Skin of body (tissue), 3 donors: ENCODE measurements at places on chromosomes 13 and 19. TPM values are rescaled to one million over a fixed set of nuclear protein-coding genes. Genes with fewer than 3 reads are reported as not detected.

- DNase-seq: no peak
Observed at GRCh38 chr19:47097396-47098201, 16.0 kb downstream of the ZC3H4 start.

DNA sequence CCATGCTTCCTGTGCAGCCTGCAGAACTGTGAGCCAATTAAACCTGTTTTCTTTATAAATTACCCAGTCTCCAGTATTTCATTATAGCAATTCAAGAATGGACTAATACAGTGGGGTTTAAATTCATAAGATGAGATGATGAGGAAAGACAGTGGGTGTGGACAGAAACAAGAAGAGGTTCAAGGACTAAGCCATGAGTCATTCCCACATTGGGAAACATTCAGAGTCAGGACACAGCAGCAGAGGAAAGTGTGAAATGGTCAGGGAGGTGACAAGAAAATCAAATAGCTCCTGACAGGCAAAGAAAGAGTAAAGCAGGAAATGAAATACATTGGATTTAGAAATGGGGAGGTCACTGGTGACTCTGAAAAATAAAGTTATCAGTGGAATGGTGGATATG lies 9.1 kb downstream of the ZNF841 start:
- DNase-seq: no peak

The CYP4F11 gene
- not detected for total RNA-seq

- DNase-seq: no peak
Observed at GRCh38 chr13:28597641-28598040, 61.3 kb upstream of the POMP start.

The ZNF8 gene
- 6.7 TPM for total RNA-seq

The SHISA2 gene
- 38.3 TPM for total RNA-seq

DNA sequence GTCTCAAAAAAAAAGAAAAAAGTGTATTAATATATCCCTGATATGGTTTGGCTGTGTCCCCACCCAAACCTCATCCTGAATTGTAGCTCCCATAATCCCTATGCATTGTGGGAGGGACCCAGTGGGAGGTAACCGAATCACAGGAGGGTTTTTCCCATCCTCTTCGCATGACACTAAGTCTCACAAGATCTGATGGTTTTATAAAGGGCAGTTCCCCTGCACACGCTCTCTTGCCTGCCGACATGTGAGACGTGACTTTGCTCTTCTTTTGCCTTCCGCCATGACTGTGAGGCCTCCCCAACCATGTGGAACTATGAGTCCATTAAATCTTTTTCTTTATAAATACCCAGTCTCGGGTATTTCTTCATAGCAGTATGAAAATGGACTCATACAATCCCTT lies 17.7 kb downstream of the STK24 start:
- no peak for DNase-seq

The CXCL17 gene
- not detected for total RNA-seq

The MAG gene
- 0.69 TPM for total RNA-seq

DNA sequence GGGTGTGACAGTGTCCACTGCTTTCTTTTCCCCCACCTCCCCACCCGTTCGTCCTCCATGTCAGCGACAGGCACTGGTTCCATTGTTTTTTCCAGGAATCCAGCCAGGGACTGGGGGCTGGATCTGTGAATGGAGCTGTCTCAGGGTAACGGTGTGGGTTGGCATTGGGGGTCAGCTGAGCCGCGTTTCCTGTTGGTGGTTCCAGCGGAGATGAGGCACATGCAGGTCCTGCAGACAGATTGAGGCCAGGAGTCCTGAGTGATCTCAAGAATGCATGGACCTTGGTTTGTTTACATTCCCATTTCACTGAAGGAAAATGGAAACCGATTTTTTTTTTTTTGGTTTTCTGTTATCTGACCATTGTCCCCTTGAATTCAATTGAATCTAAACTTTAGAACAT lies 303.9 kb downstream of the FGF9 start:
- DNase-seq: no peak

DNA sequence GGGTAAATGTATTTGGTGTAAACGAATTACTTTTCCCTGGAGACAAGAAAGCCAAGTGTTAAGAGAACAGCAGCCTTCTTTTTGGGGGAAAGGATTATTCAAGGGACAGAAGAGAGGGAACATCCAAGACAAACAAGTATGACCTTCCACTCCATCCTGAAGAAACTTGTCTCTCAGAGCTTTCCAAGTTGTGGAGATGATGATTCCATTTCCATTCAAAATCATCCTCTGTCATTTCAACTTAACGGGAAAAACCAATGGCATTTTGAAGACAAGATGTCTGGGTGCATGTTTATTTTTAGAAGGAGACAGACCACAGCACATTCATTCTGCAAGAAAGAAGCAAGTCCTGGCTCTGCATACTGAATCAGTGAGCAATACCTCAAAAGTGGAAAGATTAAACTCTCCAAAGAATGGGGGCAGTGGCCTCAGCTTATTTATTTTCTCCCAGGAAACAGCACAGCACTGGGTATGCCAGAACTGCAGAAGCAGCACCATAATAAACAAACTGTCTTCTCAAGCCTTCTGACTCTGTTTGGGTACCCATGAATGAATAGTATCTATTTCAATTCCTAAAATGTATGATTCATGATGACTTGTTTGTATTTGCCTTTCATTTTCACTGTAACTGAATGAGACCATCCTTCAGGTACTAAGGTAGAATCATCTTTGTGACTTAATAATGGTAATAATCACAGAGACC lies 541.0 kb downstream of the RFC3 start:
- DNase-seq: no peak

GRCh38 chr13:46668931-46669525 lies 116.1 kb downstream of the LRCH1 start:
- DNase-seq: no peak
